ENCODE measurements at places on chromosomes 2 and 18.

DNA sequence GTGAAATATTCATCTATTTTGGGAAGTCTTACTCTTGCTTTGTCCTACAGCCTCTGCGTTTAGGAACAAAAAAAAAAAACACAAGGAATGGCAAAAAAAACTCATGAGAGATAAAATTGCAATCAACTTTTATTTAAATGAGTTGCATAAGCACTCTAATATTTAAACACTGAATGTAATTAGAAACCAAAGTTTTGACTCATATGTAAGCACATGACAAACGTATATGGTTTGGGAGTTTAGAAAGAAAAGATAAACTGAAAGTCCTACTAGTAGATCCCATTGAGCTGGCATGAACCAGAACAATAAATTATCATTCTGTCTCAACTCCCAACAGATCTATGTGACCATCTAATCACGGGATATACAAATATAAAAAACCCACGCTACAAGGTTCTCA lies 44.8 kb downstream of the REV1 start:
- DNase-seq, result no peak

DNA sequence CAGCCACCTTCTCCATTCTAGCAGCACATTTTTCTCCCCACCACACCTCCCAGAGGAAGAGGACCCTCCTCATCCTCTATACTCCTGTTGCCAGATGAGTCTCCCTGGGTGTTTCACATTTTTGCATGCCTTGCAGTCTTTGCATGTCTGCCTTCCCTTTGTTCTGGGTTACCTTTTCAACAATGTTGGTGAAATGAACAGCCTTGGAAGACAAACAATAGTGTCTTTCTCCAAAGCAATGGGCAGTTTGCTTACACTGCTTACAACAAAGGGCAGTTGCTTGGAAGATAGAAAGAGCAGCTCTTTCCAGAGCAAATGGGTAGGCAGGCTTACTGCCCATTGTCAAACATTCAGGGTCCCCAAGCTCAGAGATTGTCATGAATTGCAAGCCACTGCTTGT lies 14.5 kb upstream of the SEH1L start:
- no peak for DNase-seq

- DNase-seq, result no peak
These were observed 83.1 kb downstream of the VWA3B start for GRCh38 chr2:98170076-98170475.

GRCh38 chr2:17375262-17375661 lies 143.0 kb downstream of the RAD51AP2 start:
- DNase-seq, result no peak

GRCh38 chr2:170044751-170045478 lies 133.0 kb upstream of the MYO3B start:
- DNase-seq, result no peak

DNA sequence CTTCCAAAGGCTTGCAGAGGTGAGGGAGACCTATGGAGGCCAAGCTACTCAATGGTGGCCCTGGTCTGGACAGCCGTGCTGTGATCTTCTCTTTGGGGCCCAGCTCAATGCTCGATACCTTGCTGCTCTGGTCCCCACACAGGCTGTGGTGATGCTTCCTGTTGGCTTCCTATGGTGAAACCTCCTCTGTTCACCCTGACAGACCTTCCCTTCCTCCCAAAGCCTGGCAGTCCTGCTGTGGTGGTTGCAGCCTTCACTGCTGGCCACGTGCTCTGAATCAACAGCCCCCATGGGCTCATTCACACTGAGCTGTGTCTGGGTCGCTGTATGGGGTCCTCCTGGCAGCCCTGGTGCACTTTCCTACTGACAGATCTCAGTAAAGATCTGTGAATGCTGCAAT lies 31.0 kb upstream of the GALR1 start:
- no peak for DNase-seq
